ENCODE measurements at places on chromosomes 2 and 18.

GRCh38 chr2:33589444-33589843, 9.7 kb downstream of the FAM98A start:
- no peak for DNase-seq

- no peak for DNase-seq
Observed at GRCh38 chr2:98823196-98824170, 92.6 kb upstream of the MGAT4A start.

DNA sequence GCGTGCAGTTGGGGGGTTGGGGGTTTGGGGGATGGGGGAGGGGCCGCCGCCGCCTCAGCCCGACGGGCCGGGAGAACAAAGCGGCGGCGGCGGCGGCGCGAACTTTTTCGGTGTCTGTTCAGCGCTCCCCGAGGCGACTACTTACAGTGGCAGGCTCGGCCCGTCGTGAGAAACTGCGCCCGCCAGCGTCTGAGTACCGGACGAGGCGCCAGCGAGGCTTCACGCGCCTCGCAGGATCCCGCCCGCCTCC, 172 bp downstream of the PRKD3 start:
- DNase-seq: peak; percentile 79

GRCh38 chr18:3207565-3207964, 12.2 kb downstream of the MYOM1 start:
- no peak for DNase-seq

- no peak for DNase-seq
Observed at GRCh38 chr2:439077-439476, 151.2 kb upstream of the ALKAL2 start.

Measured in NCI-H2227 treated with DMSO at 0.1 percent for 48 hours (cell line).